ENCODE measurements at places on chromosomes 4 and X.

GRCh38 chrX:103918050-103918449, 44.4 kb upstream of the TMSB15B start:
- DNase-seq = peak; percentile 66

DNA sequence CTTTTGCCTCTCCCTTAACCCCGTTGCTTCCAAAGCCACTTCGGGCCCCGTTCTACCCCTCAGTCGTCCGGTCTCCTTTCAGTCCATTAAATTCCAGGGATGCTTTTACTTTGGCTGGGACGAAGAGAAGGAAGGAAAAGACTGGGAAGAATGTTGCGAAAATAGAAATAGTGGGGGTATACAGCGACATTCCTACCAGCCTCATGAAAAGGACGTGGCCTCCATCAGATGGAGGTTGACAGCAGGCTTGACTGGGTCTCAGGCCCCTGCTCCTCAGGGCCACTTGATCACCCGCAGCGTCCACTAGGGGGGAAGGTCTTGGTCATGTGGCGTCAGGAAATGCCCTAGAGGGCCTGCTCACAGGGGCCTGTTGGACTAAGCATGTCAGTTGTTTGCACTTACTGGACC, 657 bp upstream of the ANKRD50 start:
- DNase-seq = peak; percentile 37

DNA sequence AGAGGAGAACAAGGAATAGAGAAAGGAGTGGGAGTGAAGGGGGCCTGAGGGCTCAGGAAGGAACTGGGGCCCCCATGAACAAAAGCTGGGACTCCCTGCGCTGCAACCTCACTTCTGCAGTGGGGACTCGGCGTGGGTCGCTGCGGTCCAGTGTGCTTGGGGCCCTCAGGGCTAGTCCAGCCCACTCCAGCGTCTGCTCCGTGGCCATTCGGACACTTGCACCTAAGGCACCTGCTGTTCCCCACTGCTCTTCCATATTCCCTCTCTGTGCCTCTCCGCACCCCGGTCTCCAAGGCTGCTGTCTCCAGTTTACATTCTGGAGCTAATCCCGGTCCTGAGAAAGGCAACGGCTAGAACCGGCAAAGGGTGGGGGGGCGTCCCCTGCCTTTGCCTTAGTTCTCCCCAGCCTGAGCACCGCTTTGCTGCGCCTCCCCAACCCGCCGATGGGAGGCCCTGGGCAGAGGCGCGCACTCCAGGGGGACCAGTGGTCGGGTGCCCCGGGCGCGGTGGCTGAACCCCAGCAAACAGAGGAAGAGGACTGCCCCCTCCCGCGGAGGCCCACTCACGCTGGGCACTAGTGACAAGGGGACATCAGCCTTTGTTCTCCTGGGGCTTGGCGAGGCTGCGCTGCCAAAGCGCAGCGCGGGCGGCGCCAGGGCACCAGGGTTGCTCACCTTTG, 327.7 kb upstream of the F9 start:
- no peak for DNase-seq

DNA sequence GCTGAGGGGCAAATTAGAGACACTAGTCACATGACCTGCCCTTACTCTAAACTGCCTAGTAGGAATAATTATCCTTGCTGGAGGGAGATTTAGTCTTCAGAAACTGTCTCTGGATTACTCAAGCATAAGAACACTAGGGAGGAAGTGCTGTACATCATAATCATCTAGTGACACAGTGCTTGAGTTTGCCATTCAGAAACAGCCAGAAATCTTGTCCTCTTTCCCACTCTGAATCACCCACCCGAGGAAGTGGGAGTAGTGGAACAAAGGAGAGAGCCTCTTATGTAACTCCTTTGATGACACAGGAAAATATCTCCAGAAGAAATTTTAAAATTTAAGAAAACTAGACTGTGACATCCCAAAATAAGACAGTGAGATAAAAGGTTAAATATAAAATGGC, 69.3 kb upstream of the PCDH19 start:
- no peak for DNase-seq

- DNase-seq = no peak
Measured at GRCh38 chr4:150415213-150415612, 166.7 kb upstream of the MAB21L2 start.

DNA sequence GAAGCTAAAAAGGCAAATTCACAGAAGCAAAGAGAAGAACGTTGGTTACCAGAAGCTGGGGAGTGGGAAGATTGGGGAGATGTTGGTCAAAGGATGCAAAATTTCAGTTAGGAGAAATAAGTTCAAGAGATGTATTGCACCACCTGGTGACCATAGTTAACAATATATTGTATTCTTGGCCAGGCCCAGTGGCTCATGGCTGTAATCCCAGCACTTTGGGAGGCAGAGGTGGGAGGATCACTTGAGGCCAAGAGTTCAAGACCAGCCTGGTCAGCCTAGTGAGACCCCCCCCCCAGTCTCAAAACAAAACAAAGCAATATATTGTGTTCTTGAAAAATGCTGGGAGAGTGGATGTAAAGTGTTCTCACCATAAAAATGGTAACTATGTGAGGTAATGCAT, 67.9 kb downstream of the TAB3 start:
- peak; percentile 20 for DNase-seq

- DNase-seq = no peak
Measured at GRCh38 chrX:73182502-73183114, 32.0 kb downstream of the NAP1L2 start.

DNA sequence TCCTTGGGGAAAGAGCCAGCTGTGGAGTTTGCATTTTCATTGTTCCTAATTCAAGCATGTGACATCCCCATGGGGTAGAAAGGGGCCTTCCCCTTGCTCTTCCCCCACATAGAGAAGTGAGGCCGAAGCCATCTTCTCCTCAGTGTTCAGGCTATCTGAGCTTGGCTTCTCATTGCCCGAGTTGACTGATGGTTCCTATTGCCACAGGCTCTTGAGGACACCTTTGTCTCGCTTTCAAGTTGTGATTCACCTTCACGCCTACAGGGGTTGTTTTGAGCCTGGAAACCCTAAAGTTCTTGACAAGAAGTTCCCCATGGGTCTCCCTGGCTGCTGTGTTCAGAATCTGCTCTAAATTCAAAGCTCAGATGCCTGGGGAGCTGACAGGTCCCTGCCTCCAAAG, 25.0 kb downstream of the CCNQ start:
- peak; percentile 10 for DNase-seq

- no peak for DNase-seq
Measured at GRCh38 chr4:127509155-127509554, 123.6 kb upstream of the INTU start.

- DNase-seq = peak; percentile 50
Measured at GRCh38 chrX:40474205-40474626, 106.6 kb upstream of the ATP6AP2 start.

- DNase-seq = no peak
Measured at GRCh38 chrX:96407501-96407900, 277.1 kb upstream of the DIAPH2 start.

- DNase-seq = no peak
Measured at GRCh38 chrX:18638398-18638797, 33.5 kb downstream of the RS1 start.

GRCh38 chr4:56301997-56302496, 85.2 kb downstream of the AASDH start:
- DNase-seq = no peak

- DNase-seq = no peak
Measured at GRCh38 chrX:97539970-97540519, 656.3 kb downstream of the RPA4 start.

GRCh38 chr4:40377512-40378365, 42.6 kb downstream of the CHRNA9 start:
- DNase-seq = no peak

GRCh38 chr4:15521442-15522039, 51.9 kb downstream of the CC2D2A start:
- no peak for DNase-seq

- no peak for DNase-seq
Measured at GRCh38 chr4:7237873-7238272, 45.5 kb downstream of the SORCS2 start.

Measured in T47D (cell line).